ENCODE measurements at places on chromosomes 2 and 18.

- no peak for DNase-seq
Measured at GRCh38 chr2:85888020-85888683, 638 bp downstream of the ST3GAL5 start.

DNA sequence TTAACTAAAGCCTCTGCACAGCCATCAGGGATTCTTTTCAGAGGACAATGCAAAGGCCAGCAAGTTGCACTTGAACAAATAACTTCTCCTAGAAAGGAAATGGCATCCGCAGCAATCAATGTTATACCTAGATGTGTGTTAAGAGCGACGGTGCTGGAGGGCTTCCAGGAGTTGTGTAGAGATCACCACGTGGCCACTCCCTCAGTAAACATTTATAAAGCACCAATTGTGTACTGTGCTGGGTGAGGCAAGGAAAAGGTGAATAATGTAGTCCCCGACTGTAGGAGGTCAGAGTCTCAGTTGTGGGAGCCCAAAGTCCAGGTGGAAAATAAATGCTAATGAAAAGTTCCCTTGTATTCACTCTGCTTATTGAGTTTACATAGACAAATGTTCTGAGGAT lies 135.0 kb downstream of the ALK start:
- no peak for DNase-seq

GRCh38 chr2:19812166-19812565 lies 89.6 kb downstream of the TTC32 start:
- no peak for DNase-seq

DNA sequence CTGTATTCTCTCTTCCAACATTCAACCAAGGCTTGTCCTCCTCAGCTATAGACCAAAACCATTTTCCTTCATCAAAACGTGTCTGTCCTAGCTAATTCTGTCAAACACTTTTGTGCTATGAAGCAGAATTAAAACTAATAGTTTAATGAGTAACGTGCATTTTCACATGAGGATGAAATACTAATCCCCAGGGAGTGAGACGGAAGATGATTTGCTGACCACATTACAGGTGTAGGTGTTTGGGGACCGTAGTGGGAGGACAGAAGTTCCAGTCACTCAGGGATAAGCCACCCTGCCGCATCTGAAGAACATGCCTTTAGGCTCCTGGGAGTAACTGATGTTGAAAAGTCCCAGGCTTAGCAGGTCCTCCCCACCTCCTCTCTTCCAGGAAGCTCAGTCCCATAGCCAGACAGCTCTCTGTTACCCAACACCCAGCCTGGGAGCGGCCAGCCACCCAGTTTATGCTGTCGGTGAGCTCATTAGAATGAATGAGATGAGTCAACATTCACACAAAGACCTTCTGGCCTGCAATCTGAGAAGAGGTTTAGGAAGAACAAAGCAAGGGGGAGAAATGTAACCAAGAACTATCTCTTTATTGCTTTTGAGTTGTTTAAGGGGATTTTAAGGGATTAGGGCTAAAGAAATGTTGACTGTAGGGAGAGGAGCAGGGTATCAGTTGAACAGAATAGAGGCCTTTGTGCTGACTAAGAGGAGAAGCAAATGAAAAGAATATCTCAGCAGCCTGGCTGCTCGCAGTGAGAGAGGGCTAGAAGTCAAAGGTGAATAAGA lies 122.5 kb downstream of the FOXI3 start:
- no peak for DNase-seq

- no peak for DNase-seq
Measured at GRCh38 chr2:218523651-218524050, 44.5 kb downstream of the USP37 start.

- DNase-seq, result no peak
Measured at GRCh38 chr2:72153026-72153791, 5.5 kb upstream of the CYP26B1 start.

GRCh38 chr2:28355521-28356094 lies 37.0 kb upstream of the FOSL2 start:
- no peak for DNase-seq

DNA sequence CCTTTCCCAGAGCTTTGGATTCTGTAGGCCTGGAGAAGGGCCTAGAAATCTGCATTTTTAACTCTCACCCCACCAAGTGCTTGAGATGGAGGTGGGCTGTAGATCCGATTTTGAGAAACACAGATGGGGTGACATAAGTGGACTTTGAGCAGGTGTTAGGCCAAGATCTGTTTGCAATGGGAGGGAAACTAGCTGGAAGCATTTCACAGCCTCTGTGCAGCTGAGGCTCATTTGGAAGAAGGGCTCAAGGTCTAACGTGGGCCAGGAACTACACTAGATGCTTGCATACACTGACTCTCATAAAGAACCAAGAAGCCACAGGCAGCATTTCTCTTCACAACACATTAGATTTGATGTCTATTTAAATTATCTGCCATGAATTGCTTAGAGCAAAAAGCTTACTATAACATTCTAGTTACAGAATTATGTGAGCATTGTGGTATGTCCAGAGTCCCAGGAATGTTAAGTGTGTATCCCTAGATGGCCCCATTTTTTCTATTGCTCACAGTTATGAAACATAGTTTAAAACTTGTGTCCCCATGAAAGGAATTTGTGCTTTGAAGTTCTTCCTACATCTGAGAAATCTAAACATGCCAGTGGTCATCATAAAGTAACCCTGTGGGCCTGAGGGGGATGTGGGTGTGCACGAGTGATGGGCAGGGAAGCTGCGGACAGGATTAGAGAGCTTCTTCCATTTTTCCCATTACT lies 77.2 kb downstream of the CD28 start:
- no peak for DNase-seq
